ENCODE measurements at places on chromosomes 7 and 10.

GRCh38 chr10:58158806-58159205 lies 108.9 kb downstream of the IPMK start:
- DNase-seq = no peak

GRCh38 chr10:106931159-106931852 lies 233.2 kb downstream of the SORCS1 start:
- DNase-seq = no peak

GRCh38 chr10:1102831-1103230 lies 46.6 kb downstream of the WDR37 start:
- DNase-seq = no peak

DNA sequence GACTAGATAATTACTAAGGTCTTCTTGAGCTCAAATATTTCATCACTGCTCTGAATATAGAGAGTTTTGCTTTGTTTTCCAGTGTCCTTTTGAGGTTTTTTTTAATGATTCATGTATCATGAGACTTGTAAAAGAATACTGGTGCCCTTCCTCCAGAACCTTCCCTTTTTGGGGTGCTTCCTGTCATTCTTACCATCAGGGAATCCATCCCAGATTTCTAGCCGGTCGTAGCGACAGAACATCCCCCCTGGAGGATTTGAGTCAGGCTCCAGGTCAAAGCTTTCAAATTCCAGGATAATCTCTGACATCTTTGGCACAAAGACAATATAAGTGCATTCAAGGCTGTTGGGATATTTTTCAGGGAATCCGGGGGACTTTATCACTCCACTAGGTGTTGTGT lies 71.0 kb downstream of the NRP1 start:
- DNase-seq = no peak

DNA sequence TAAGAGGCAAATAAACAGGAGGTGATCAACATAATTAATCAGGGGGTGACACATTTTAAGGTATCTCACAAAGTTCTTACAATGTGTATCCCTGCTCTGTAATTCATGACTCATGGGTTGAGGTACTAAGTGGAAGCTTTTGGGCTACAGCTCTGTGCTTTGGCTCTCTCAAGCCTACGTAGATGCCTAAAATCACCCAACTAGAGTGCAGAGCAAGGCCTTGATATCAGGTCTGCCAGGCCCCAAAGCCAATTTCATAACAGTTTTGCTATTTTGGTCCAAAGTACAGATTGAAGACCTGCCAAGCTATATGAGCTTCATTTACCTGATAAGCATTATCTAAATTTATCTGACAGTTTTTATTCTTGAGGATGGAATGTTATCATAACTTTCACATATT lies 175.3 kb upstream of the BET1 start:
- no peak for DNase-seq

- DNase-seq = no peak
These were observed 249.8 kb downstream of the NSUN6 start for GRCh38 chr10:18401416-18402195.

GRCh38 chr10:86225103-86225782 lies 141.4 kb downstream of the GRID1 start:
- no peak for DNase-seq

GRCh38 chr10:25972631-25973030 lies 38.6 kb downstream of the MYO3A start:
- DNase-seq = no peak

GRCh38 chr10:55641601-55642000 lies 719.5 kb downstream of the ZWINT start:
- no peak for DNase-seq

DNA sequence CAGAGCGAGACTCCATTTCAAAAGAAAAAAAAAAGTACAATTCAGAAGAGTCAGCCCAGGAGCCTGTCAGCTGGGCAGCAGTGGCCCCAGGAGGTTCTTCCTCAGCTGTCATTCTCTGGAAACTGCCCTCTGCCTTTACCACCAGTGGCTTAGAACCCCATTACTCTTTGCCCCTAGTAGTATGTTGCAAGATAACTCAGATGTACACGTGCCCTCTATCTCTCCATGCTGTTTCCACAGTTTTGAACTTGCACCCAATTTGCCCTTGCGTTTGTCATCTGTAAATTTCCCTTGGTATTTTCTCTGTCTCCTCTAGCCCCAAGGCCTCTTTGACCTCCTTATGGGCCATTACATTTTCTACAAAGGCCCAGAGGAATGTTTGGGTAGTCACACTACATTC lies 56.7 kb upstream of the PRKAR2B start:
- DNase-seq = no peak

DNA sequence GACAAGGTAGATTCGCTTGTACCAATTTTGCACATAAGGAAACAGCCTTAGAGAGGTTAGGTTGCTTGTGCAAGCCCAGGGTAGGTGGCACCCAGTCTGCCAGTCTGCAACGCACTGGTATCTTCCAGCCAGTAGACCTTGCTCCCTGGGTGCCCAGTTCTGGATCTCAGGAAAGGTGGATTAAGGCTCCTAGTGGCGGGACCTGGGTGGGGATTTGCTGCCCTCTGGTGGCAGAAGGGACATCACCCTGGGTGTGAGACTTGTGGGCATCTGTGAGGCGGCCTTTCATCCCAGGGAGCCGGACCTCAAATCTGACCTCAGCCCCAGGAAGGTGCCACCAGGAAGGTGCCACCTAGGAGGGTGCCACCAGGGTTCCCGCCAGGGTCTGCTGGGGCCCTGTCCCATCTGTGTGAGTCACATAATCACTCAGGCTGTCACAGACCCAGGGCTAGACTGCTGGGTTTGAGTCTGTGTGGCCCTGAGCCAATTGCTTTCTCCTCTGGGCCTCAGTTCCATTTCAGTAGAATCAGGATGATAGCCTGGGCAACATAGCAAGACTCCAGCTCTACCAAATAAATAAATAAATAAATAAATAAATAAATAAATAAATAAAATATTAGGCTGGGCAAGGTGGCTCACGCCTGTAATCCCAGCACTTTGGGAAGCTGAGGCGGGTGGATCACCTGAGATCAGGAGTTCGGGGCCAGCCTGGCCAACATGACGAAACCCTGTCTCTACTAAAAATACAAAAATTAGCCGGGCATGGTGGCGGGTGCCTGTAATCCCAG lies 5.3 kb upstream of the PRKRIP1 start:
- DNase-seq = peak; percentile 79

- no peak for DNase-seq
These were observed 1.2 kb upstream of the ANLN start for GRCh38 chr7:36388423-36388822.

GRCh38 chr10:96666741-96667140 lies 53.6 kb downstream of the PIK3AP1 start:
- no peak for DNase-seq

GRCh38 chr10:62511656-62512055 lies 137.5 kb downstream of the ZNF365 start:
- no peak for DNase-seq

GRCh38 chr10:71197955-71198354 lies 14.4 kb upstream of the UNC5B start:
- DNase-seq = no peak

- DNase-seq = no peak
These were observed 88.5 kb downstream of the CTNNA3 start for GRCh38 chr10:67607472-67607871.

DNA sequence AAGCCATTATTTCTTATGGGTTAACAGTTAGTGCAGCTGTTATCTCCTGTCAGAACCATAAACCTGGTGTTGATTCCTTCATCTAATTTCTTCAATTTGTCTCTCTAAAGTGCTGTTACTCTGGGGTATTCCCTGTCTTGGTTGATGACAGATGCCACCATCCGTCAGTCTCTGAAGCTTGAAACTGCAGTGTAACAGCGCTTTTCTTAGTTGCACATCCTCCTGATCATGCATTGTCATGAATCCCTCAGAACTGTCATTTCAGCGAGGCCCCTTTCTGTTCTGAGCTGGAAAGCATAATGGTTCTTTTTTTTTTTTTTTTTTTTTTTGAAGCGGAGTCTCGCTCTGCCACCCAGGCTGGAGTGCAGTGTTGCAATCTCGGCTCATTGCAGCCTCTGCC lies 193.9 kb downstream of the SDK1 start:
- no peak for DNase-seq

GRCh38 chr10:101282947-101283346 lies 53.7 kb upstream of the LBX1 start:
- no peak for DNase-seq

DNA sequence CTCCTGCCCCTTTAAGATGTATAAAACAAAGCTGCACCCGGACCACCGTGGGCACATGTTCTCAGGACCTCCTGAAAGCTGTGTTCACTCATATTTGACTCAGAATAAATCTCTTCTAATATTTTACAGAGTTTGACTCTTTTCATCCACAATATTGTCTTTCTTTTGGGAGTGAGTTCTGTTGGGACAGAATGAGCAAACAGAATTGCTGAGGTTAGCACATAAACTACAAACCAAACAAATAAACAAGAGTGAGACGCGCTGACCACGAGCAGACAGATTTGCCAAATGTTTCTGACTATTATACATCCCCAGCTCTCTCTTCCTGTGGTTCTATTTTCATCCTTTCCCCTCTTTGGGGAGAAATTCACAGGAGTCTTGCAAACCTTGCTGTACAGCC lies 526.7 kb downstream of the CALN1 start:
- DNase-seq = no peak

DNA sequence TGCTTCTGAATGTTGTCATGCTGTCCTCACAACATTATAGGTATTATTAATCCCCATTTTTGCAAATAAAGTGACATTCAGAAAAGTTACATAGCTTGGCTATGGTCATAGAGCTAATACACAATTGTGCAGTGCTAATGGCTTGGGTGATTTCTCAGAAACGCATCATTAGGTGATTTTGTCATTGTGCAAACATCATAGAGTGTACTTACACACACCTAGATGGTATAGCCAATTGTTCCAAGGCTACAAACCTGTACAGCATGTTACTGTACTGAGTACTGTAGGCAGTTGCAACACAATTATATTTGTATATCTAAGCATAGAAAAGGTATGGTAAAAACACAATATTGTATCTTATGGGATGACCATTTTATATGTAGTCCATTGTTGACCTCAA lies 91.0 kb downstream of the BTAF1 start:
- DNase-seq = no peak

GRCh38 chr7:139582671-139583155 lies 59.2 kb downstream of the CLEC2L start:
- no peak for DNase-seq

DNA sequence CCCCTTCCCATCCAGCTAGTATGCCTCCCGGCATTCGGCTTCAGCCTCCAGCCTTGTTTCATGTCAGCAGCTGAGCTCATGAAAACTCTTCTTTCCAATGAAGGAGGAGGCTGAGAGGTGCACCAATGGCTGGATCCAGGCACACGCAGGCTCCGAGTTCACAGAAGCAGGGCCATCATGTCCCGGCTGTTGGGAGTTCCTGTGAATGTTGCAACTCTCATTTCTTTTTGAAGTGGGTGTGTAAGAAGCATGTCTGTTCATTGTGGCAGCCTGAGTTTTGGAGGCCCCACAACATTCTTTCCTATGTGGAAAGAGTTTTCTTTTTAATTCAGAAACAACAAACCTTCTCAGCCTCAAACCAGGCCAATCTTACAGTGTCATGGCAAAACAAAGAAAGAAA lies 89.7 kb downstream of the PTPRE start:
- no peak for DNase-seq

- DNase-seq = peak; percentile 68
These were observed 81.1 kb downstream of the ZMIZ1 start for GRCh38 chr10:79149662-79150443.

- no peak for DNase-seq
These were observed 188.6 kb upstream of the HABP2 start for GRCh38 chr10:113364227-113364626.

GRCh38 chr10:7035126-7035761 lies 375.6 kb downstream of the SFMBT2 start:
- DNase-seq = peak; percentile 58

- no peak for DNase-seq
These were observed 592.5 kb downstream of the ARL4A start for GRCh38 chr7:13279854-13280435.

DNA sequence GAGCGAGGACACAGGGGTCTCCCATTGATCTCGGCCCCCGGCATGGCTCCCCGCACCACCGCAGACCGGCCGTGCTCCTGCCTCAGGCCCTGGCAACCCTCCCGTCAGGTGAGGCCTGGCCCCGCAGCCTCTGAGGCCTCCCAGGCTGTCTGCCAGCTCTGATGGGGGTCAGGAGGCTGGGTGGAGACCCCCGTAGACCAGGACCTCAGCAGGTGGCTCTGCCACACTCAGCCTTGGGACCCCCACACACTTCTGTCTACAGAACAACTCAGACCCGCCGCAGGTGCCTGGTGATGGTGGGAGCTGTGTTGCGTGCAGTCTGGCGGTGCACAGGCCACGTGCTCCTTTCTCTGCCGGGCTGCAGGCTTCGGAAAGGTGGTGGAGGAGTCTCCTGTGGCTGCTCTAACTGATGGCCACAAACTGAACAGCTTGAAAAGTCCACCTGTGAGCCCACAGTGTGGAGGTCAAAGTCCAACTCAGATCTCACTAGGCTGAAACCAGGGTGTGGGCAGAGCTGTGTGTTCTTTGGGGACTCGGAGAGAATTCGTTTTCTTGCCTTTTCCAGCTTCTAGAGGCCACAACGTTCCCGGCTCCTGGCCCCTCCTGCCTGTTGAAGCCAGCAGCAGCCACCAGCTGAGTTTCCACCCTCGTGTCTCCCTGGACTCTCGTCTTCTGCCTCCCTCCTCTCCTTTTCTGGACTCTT lies 62.5 kb downstream of the PWWP2B start:
- no peak for DNase-seq

DNA sequence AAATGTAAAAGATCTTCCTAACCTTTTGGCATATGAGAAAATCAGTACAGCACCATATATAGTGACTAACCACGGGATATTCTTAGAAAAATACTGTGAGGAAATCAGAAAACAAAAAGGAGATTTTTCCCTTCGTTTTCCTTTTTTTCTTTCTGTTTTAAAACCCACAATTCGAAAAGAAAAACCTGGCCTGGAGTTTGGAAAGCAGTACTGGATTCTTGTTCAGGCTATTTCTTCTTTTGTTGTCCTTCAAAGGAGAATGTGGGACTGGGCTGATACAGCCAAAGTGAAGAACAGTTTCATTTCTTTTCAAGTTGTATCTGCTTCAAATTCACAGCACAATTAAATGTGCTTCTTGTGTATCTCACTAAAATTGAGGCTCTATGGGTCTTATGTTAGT lies 156.8 kb upstream of the PHYHIPL start:
- DNase-seq = no peak

GRCh38 chr10:52682766-52683165 lies 89.8 kb downstream of the MBL2 start:
- DNase-seq = no peak

Data from activated CD4-positive, alpha-beta T cell treated with anti-CD3 and anti-CD28 coated beads, Interleukin-2, amount 50 U/mL, for 48 hours (primary cell).